ENCODE measurements at places on chromosomes 2 and 18.

DNA sequence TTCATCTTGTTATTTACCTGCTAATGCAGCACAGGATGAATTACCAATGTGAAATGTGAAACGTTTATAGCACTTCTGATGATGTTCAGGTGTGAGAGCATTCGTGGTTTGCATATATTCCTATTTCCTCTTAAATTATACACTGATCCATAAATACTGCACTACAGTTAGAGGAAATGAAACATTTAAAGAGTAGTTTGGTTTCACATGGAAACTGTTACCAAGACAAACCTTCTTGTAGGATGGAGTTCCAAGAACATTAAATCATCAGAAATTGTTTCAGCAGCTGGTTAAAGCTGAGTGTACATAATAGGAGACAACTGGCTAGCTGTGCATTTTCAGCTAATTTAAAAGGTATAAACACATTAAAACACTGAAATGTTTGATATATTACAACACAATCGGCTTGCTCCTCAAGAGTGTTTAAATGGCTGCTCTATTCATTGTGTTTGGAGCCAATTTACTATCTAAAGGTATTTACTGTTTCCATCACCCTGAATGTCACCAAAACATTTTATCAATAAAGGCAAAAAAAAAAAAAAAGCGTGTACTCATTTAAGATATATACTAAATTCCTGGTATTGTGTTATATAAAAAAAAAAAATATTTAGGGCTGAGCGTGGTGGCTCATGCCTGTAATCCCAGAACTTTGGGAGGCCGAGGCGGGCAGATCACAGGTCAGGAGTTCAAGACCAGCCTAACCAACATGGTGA is 100.6 kb downstream of the DYM start:
- no peak for DNase-seq

GRCh38 chr2:105324101-105324500 is 5.4 kb downstream of the TGFBRAP1 start:
- no peak for DNase-seq

DNA sequence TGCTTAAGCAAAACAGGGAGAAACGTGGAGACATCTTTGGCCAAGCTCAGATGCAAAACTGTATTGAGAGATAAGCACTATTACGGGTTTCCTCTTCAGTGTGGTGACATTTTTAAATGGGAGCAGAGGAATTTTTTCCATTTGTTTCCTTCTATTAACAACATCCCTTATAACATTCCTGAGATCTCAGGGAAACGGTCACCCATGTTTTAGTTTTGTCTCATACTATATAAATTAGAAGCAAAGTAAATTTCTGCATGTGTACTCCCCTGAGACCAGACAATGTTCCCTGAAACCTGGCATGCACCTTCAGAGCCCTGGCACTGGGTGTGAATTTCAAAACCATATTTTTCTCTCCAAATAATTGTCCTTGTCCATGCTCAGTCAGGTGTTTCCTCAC is 57.6 kb upstream of the RNF152 start:
- no peak for DNase-seq

GRCh38 chr18:49709347-49709690 is 104.0 kb downstream of the ACAA2 start:
- no peak for DNase-seq

DNA sequence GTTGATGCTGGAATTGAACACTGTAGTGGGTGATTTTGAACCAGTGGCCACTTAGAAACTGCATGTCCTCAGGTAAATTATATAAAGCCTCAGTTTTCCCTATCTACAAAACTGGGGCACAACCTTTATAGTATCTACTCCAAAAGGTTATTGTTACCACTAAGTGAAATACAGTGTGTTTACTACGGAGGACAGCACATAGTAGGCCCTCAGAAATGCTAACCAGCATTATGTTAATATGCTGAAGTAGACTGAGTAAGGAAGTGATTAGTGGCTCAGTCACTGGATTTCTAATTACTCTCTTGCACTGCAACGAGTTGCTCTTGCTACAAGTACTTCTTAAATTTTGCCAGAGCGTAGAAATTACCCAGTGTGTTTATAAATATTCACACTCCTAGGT is 139.5 kb downstream of the HAUS1 start:
- no peak for DNase-seq

DNA sequence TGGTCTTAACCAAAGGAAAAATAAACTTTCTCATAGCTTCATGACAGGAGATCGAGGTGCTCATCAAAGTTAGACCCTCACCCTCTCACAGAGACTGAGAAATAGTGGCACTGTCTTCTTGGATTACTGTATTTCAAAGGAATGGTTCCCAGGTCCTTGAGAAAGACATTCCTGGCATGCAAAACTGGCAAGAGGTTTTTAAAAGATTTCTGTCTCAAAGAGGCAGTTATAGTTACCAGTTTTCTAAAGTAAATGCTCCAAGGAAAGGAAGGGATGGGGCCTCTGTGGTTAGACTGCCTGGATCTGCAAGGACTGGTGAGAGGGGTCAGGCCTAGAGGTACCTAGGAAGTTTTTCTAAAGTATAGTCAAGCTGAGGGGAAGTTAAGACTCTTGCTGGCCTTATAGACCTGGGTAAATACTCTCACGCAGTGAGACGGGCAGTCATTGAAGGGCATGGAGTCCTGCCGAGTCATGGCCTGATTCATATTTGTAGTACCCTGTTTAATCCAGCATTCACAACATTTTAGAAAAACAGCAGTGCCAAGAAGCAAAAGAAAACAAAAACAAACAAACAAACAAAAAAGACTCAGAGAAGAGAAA is 226.1 kb downstream of the DOK6 start:
- peak; percentile 2 for DNase-seq

DNA sequence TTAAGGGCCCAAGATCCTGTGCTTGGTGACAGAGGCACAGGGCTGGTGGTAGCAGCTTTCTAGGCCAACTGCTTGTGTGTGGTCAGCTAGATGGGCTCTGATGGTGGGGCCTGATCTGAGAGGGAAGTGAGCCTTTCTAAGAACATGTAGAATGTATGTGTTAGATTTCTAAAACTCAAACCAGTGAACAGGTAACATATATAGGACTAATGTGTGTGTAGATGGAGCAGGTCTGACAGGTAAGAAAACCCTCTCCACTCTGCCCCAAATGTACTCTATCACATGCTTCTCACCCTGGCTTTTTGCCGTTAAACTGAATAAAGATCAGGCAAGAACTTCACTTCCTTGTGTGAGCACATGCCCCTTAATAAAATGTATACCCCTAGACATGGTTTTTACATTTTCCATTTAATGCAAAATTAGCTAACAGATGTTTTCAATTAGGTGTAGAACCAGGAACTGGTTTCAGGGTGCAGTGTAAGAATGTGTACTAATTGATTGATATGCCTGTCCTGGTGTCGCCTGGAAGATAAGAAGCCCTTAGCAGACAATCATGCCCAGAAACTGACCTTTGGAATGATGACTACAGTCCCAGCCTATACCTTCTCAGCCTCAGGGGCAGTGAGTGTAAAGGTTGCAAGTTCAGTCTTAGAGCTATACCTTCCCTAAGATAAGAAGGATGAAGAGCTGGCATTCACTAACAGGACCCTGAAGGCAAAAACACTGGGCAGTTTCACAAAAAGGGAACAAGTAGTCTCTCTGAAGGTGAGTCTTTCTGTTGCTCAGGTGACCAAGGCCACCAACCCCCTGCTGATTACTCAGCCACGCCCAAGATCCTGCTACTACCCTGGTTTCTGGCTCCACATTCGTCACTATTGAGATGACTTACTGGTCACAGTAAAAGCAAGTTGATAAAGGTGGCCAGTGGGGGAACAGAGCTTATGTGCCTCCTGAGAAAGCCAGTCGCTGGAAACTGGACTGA is 71.2 kb downstream of the SPATS2L start:
- no peak for DNase-seq

Measured in GM23338 (cell line).